ENCODE measurements at places on chromosomes 4 and X.

GRCh38 chr4:88757776-88758175, 60.1 kb upstream of the NAP1L5 start:
- no peak for DNase-seq

- DNase-seq: no peak
Measured at GRCh38 chr4:122775987-122776836, 43.7 kb downstream of the BBS12 start.

GRCh38 chr4:1726146-1726934, 5.0 kb downstream of the TACC3 start:
- DNase-seq: peak; percentile 98

- DNase-seq: no peak
Measured at GRCh38 chr4:3530663-3531254, 1.5 kb downstream of the LRPAP1 start.

- DNase-seq: no peak
Measured at GRCh38 chr4:147768113-147768512, 36.2 kb downstream of the ARHGAP10 start.

- no peak for DNase-seq
Measured at GRCh38 chr4:3820016-3820805, 54.0 kb downstream of the ADRA2C start.

DNA sequence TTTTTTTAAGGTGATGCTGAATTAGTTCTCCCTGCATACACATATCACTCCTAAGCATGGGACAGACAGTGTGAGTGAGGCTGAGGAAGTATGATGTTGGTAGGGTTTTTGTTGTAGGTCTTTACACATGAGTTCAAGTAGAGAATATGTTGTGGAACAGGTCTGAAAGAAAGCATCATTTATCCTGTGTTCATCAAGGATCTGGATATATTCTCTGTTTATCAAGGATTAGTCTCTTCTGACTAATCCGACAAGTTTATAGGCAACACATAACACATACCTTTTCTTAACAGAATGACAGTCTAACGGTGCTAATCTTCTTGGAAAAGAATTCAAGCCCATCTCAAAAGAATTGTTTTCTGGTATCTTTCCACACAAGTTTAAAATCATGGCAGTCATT, 10.5 kb downstream of the SLIT2 start:
- no peak for DNase-seq

DNA sequence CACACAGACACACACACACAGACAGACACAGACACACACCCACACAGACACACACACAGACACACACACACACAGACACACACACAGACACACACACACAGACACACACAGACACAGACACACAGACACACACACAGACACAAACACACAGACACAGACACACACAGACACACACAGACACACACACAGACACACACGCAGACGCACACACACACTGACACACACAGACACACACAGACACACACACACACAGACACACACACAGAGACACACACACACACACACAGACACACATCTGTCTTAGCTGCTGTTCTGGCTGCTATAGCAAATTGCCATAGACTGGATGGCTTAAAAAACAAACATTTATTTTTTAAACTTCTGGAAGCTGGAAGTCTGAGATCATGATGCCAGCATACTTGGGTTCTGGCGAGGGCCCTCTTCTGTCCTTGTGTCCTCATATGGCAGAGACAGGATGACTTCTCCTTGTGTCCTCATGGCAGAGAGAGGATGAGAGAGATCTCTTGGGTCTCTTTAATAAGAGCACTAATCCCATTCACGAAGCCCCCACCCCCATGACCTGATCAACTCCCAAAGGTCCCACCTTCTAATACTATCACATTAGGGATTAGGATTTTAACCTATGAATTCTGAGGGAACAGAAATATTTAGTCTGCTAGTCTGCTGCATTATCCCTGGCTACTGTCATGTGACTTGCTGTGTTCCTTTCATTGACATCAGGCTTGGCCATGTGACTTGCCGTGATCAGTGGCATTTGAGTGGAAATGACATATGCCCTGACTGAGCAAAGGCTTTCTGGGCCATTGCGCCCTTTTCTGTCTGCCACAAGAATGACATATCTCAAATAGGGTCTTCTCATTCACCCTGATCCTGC, 32.7 kb upstream of the RASGEF1B start:
- no peak for DNase-seq

- DNase-seq: no peak
Measured at GRCh38 chrX:8848441-8848840, 47.3 kb upstream of the FAM9A start.

GRCh38 chr4:168293386-168293975, 25.1 kb downstream of the DDX60 start:
- no peak for DNase-seq

GRCh38 chrX:11791090-11791489, 33.1 kb downstream of the MSL3 start:
- no peak for DNase-seq

Data from glutamatergic neuron (in vitro differentiated cells).